ENCODE measurements at places on chromosomes 16 and 17. TPM values are rescaled to one million over a fixed set of nuclear protein-coding genes. Genes with fewer than 3 reads are reported as not detected.

GRCh38 chr16:83470416-83470815 is 337.4 kb upstream of the HSBP1 start:
- DNase-seq = no peak

C17orf50 gene
- total RNA-seq = not detected

DNA sequence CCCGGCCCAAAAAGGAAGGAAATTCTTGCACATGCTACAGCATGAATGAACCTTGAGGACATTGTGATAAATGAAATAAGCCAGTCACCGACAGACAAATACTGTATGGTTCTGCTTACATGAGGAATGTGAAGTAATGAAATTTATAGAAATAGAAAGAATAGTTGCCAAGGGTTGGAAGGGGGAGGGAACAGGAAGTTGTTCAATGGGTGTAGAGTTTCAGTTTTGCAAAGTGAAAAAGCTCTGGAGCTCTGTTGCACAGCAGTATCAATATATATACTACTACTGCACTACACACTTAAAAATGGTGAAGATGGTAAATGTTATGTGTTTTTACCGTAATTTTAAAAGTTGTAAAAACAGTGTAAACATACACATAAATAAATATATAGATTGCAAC is 43.7 kb downstream of the PKD1L3 start:
- no peak for DNase-seq

CRYM gene
- total RNA-seq = not detected

GRCh38 chr16:19835196-19835595 is 49.5 kb downstream of the GPRC5B start:
- DNase-seq = no peak

DNA sequence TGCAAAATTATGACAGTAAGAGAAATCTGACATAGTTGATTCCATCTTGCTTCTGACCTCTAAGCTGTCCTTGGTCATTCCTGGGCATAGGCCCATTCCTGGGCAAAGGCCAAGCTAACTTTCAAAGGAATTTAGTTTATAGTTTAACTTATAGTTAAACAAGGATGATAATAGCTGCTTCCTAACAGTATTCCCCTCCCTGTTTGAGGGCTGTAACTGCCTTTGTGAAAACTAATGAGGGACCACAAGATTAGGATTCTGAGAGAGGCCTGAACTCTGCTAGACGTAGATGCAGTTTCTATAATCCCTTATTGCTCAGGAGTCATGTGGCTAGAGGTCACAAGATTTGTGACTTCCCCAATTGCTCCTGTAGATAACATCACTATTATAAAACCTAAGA is 80.2 kb upstream of the ASIC2 start:
- DNase-seq = no peak

DNA sequence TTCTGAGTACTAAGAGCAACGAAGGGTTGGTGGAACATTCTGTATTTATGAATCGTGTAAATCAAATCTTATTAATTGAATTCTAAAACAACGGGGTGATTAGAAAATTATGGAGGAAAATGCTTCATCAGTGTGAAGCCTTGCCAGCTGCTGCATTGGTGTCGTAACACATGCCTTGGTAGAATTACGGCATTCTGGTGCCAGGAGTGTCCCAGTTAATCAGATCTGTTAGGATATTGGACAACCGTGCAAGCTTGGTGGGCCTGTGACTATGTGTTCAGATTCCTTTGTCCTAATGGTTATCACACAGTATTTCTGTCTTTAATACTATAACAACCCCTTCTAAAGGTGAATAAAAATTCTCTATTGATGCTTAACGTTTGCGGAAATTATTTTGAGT is 44.2 kb upstream of the TANC2 start:
- DNase-seq = no peak

GRCh38 chr17:57328109-57328882 is 72.0 kb downstream of the MSI2 start:
- no peak for DNase-seq

ITFG1 gene
- total RNA-seq = 48.8 TPM

DNA sequence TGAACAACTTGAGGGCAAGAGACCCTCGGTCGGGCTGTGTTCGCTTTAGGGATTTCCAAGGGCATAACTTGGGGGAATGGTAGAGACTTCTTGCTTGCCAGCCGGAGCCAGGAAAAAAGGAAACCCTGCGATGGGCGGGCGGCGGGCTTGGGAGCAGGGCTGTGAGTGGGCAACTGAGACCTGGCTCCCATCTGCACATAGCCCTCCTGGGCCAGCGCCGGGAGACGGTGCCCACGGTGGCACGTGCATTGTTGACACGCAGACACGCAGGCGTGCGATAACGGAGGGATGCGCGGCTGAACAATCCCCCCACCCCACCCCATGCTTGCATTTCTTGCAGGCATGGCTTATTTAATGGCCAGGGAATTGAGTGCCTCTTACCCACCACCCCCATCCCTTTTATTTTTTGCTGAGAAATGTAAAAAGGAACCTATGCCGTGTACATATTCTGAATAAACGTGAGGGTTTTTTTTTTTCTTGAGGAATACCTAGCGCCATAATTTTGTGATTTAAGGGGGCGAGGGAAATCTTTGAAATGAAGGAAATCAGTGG is 17.1 kb upstream of the ZFHX3 start:
- no peak for DNase-seq

GRCh38 chr17:40841246-40841645 is 18.8 kb upstream of the KRT10 start:
- no peak for DNase-seq

DNA sequence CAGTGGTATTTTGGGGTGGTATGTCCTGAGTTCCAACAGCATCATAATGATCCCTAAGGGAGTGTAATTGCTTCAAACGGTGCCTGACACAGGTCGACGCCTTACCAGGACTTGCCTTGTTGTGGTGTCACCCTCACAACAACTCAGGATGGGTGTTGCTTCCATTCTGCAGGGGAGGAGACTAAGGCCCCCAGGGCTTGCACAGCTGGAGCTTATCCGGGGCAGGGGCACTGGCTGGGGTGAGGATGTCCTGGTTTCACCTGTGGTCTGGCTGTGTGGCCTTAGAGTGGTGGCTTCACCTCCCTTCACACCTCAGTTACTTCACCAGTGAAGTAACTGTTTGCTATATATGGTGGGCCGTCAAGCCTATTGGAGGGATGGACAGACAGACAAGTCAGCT is 23.3 kb downstream of the LLGL2 start:
- DNase-seq = no peak

- DNase-seq = no peak
Measured at GRCh38 chr17:20096430-20096829, 87.3 kb downstream of the SPECC1 start.

DNA sequence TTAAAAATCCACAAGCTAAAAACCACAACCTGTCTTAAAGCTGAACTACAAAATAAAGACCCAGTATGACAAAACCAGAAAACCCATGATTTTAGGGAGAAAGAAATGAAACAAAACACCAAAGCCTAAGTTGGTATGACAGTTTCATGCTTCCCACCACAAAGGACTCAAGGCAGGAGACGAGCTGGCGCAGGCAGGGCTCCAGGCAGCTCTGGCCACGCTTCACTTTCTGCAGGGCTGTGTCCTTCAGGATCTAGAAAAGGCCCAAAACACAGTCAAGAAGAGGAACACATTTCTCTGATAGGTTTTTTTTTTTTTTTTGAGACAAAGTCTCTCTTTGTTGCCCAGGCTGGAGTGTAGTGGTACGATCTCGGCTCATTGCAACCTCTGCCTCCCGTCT is 75.3 kb downstream of the WDR59 start:
- no peak for DNase-seq

GRCh38 chr17:7886227-7887037 is 2.2 kb upstream of the CHD3 start:
- peak; percentile 60 for DNase-seq
